ENCODE measurements at places on chromosomes 12 and 14. TPM values are rescaled to one million over a fixed set of nuclear protein-coding genes. Genes with fewer than 3 reads are reported as not detected.

- no peaks in the 10 kb centered on the region for H3K27me3 ChIP-seq
- H3K4me3 ChIP-seq, result no peak overlapping the region
- no peak overlapping the region for H3K27ac ChIP-seq
- H3K36me3 ChIP-seq, result peaks cover 43% of the 10 kb centered on the region
- H3K4me1 ChIP-seq, result no peaks in the 10 kb centered on the region
Observed at GRCh38 chr12:49027846-49028555, 9.4 kb upstream of the PRKAG1 start.

DNA sequence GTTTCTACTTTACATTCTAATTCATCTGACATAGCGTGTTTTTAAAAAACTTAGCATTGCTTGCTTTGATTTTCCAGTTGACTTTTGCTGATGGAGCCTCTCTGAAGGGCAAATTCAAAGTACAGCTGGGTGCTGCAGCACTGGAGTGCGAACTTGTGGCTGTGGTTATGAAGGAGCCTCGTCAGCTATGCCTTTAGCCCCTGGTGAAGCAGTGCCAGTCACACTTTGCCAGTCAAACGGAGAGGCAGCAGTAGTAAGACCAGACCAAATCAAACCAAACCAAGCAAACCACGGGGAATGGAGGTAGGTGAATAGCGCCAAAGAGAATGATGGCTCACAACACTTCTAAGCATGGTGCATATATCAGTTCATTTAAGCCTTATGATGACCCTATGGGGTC is 15.1 kb upstream of the SLC38A2 start:
- H3K27me3 ChIP-seq, result no peaks in the 10 kb centered on the region
- peak overlapping the region; percentile 50 for H3K27ac ChIP-seq
- DNase-seq, result no peak
- H3K4me3 ChIP-seq, result no peak overlapping the region

Gene SELPLG
- 15.1 TPM for total RNA-seq

GRCh38 chr12:129619271-129619670 is 284.6 kb downstream of the TMEM132D start:
- DNase-seq, result no peak
- H3K27me3 ChIP-seq, result no peaks in the 10 kb centered on the region
- no peak overlapping the region for H3K27ac ChIP-seq
- H3K36me3 ChIP-seq, result no peaks in the 10 kb centered on the region

GRCh38 chr14:77409131-77409533 is 14.2 kb downstream of the NOXRED1 start:
- H3K4me1 ChIP-seq, result no peaks in the 10 kb centered on the region
- no peaks in the 10 kb centered on the region for H3K36me3 ChIP-seq
- H3K4me3 ChIP-seq, result no peak overlapping the region
- H3K27ac ChIP-seq, result no peak overlapping the region
- H3K27me3 ChIP-seq, result no peaks in the 10 kb centered on the region
- DNase-seq, result no peak

DNA sequence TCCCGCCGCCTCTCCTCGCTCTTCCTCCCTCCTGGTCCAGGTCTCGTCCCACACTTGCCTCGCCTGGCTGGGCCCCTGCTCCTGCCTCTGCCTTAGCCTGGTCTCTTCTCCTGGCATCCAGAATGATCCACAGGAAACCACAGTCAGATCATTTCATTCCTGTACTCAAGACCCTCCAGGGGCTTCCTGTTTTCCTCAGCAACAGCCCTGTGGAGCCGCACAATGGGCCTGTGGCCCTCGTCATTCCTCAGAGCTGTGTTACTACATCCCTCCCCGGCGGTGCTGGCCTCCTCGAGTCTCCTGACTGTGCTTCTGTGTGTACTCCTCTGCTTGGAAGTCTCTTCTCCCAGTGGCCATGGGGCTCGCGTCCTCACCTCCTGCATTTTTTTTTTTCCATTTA is 20.1 kb downstream of the ATP6V0A2 start:
- H3K36me3 ChIP-seq, result peaks cover 4% of the 10 kb centered on the region
- no peaks in the 10 kb centered on the region for H3K4me1 ChIP-seq
- no peak overlapping the region for H3K4me3 ChIP-seq
- no peak overlapping the region for H3K27ac ChIP-seq
- DNase-seq, result no peak
- no peaks in the 10 kb centered on the region for H3K27me3 ChIP-seq

GRCh38 chr14:56185992-56186391 is 67.8 kb downstream of the PELI2 start:
- no peaks in the 10 kb centered on the region for H3K36me3 ChIP-seq
- H3K27ac ChIP-seq, result no peak overlapping the region
- H3K4me3 ChIP-seq, result no peak overlapping the region
- no peaks in the 10 kb centered on the region for H3K4me1 ChIP-seq
- DNase-seq, result no peak

DNA sequence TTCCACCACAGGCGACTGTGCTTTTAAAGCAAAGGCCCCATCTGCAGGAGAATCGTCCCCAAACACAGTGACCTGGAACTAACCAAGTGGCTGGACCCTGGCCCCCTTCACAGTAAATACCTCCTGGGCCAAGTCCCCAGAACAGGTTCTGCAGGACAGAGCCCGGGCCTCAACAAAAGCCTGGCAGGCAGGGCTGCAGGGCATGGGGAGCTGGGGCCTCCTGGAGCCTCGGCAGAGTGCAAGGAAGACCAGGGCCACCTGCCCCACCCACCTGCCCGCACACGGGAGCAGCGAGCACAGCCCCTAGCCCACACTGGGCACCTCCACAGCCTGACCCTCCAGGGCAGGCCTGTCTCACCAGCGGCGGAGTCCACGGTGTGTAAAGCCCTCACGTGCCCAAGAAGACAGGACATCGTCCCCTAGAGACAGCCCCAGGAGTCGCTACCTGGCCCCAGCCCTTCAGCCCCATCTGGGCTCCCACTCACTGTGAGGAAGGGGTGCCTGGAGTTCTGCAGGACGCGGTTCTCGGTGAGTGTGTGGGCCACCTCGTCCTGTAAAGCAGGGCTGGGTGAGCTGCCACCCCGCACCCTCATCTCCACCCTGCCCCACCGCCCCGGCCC is 21.0 kb downstream of the AKT1 start:
- no peak overlapping the region for H3K27ac ChIP-seq
- DNase-seq, result no peak
- H3K4me3 ChIP-seq, result no peak overlapping the region
- H3K27me3 ChIP-seq, result no peaks in the 10 kb centered on the region
